MV-4-11 (cell line): ENCODE measurements at places on chromosomes 3 and 15.

- DNase-seq = no peak
Observed at GRCh38 chr3:17088602-17089313, 204.0 kb downstream of the PLCL2 start.

DNA sequence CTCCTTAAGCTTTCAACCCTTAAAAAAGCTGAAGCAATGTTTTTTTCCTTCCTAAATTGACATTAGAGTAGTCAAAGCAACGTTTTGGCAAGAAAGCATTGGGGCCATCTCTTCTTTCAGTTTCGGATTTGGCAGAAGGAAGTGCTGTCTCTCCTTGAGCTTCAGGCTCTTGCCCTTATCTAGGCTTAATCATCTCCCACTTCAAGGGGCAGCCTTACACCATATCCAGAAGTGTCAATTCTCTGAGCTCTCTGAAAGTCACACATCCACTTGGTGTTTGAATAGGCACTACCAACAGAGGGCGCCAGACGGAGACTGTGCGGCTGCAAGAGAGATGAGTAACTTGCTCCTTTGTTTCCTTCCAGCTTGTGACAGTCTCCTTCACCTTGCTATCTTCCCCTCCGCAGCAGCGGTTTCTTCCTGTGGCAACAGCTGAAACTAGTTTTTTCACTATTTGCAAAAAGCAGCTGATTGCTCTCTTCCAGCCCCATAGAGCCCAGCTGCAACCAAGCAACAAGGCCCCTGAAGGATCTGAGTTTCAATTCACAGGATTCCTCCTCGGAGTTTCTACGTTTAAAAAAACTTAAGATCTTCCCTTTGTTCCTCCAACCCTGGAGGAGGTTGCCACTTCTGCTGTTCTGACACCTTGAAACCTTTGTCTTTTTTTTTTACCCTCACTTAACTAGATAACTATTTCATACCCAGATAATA is 147.0 kb upstream of the SLCO3A1 start:
- peak; percentile 97 for DNase-seq

GRCh38 chr15:64535460-64536243 is 75.3 kb downstream of the ZNF609 start:
- DNase-seq = no peak

GRCh38 chr3:184227481-184227935 is 1.9 kb upstream of the VWA5B2 start:
- DNase-seq = peak; percentile 9

GRCh38 chr3:134325061-134325705 is 49.1 kb downstream of the AMOTL2 start:
- no peak for DNase-seq

GRCh38 chr15:38187630-38188313 is 64.9 kb upstream of the SPRED1 start:
- DNase-seq = no peak

GRCh38 chr3:69370901-69371301 is 15.0 kb downstream of the FRMD4B start:
- no peak for DNase-seq

DNA sequence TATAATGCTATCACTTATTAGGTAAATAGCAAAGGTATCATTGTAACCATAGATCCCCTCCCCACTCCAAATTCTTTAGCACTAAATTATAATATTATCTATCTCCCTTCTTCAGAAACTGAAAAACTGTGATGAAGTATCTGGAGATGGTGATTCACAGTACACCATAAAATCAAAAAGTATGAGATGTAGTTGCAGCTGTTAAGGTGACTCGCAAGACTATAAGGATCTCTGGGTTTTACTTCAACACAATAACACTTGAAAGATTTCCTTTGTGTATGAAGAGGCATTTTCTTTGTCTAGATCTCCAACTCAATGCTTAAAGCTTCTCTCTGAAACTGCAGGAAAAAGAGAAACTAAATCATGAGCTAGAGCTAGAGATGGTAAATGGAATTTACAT is 46.9 kb downstream of the IFT57 start:
- no peak for DNase-seq

- no peak for DNase-seq
Observed at GRCh38 chr3:188742755-188743550, 428.8 kb upstream of the TPRG1 start.

GRCh38 chr3:100548053-100548452 is 55.6 kb downstream of the TMEM45A start:
- peak; percentile 6 for DNase-seq
